ENCODE measurements at places on chromosomes 13 and 19. TPM values are rescaled to one million over a fixed set of nuclear protein-coding genes. Genes with fewer than 3 reads are reported as not detected.

VSIG10L gene
- 1.2 TPM for total RNA-seq

FCAR gene
- total RNA-seq: not detected

SLITRK5 gene
- total RNA-seq: 0.11 TPM

BCKDHA gene
- 38.6 TPM for total RNA-seq

- DNase-seq: no peak
Observed at GRCh38 chr19:1151037-1151724, 22.9 kb downstream of the SBNO2 start.

DNA sequence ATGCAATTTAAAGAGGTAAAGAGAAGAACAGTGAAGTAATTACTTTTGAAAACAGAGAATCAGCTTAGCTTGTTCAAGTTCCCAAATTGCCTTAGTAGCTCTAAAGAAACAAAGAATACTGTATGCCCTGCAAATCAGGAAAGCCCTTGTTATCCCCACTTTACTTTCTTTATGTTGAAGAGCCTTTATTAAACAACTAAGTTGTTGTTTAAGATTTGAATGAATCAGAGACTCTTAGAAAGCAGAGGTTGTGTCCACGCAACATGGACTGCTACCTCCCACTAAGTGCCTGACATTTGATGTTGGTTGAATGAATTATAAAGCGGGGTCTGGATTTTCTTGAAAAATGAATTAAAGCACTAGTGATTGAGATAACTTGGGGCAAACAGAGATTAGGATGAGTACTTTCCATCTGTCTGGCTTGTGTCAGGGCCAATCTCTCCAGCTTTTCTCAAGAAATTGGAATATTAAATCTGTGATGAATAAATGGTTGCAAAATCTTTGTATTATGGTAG, 214.7 kb downstream of the POSTN start:
- DNase-seq: no peak

GRCh38 chr13:99743094-99743493, 228.5 kb downstream of the ZIC5 start:
- DNase-seq: no peak

- peak; percentile 64 for DNase-seq
Observed at GRCh38 chr19:13164343-13165161, 14.3 kb downstream of the IER2 start.

DNA sequence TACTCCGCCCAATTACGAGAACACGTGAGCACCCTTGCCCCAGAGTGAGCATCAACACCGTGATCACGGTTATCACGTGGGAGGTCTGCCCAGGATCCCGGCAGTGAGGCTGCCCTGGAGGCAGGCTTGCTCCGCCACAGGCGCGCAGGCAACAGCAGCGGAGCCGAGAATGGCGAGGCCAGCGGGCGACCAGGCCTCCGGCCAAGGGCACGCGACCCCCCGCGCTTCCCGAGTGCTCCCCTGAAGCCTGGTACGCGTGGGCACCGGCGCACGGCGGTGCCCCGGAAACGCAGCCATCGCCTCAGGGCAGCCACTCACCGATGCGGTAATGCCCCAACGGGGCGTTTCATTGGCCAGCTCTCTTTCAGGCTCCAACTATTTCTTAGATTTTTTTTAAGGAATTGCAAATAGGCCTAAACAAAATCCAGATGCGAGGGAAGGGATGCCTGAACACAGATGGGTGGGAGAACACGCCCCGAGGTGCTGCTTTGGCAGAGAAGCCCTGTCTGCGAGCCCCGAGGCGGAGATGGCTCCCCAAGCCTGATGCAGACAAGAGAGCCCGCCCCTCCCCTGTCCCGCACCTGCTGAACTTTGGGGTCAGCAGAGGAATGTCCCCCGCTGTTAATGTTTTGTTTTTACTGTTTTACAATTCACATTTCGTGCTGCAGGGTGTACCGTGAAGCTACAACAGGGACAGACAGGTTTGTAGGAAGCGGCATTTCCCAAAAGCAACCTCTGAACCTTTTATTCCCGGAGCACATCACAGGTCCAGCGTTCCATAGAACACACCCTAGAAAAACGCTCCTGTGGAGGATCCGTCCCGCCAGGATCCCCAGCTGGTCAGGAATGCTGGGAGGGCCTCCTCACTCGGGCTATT, 132.7 kb downstream of the ZDHHC20 start:
- DNase-seq: peak; percentile 6

GRCh38 chr13:21544515-21544914, 59.5 kb downstream of the MICU2 start:
- no peak for DNase-seq

- DNase-seq: no peak
Observed at GRCh38 chr13:105678072-105678471, 857.4 kb downstream of the EFNB2 start.

DNA sequence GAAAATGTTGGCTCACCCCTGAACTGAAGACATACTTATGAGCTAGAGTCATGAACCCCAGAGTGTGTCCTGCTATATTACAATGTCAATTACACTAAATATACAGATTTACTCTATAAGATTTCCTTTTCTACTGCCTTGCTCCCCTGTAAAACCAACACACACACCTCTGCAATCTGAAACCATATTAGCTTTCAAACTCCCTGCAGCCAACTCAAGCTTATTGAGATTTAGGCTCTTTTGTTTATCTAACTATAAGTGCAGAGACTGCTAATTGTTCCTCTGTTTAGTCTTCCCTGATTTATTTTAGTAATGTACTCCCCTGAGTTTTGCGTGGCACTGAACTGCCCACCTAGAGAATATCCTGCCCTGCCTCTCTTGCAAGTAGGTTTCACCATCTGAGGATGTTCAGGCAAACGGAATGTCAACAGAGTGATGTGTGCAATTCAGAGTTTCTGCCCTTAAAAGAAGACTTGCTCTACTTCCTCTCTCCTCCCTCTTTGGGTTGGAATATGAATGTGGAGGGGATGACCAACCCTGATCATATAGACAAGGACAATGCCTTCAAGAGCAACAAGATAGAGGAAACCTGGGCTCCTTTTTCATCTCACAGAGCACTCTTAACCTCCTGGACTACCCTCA, 22.3 kb downstream of the FAM216B start:
- DNase-seq: no peak

- no peak for DNase-seq
Observed at GRCh38 chr13:20109037-20109436, 51.8 kb downstream of the GJA3 start.

DNA sequence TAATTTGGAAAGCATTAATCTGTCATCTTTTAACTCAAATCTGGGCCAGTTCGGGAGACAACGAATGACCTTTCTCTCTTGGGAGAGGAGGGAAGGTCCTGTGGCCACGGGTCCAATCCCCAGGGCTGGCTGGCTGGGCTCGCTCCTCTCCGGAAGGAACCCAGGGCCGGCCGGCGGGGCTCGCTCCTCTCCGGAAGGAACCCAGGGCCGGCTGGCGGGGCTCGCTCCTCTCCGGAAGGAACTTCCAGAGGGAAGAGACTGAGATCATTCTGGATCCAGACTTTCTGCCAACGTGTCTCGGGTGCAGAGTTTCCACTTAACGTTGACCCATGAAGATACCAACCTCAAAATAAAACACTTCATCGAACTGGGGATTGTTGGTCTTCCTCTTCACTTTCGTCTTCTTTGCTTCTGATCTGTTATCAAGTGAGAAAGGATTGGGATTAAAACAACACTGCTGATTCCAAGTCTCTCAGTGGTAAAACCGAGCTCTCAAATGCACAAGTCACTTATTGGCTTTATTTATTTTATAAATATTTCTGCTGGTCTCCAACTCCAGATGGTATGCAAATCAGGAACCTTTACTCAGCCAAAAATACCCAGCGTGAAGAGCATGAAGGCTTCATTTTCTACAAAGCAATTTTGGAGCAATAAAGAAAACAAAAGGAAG, 53.3 kb upstream of the C13orf46 start:
- DNase-seq: no peak

GRCh38 chr19:45615795-45616703, 14.0 kb upstream of the GPR4 start:
- peak; percentile 82 for DNase-seq

DNA sequence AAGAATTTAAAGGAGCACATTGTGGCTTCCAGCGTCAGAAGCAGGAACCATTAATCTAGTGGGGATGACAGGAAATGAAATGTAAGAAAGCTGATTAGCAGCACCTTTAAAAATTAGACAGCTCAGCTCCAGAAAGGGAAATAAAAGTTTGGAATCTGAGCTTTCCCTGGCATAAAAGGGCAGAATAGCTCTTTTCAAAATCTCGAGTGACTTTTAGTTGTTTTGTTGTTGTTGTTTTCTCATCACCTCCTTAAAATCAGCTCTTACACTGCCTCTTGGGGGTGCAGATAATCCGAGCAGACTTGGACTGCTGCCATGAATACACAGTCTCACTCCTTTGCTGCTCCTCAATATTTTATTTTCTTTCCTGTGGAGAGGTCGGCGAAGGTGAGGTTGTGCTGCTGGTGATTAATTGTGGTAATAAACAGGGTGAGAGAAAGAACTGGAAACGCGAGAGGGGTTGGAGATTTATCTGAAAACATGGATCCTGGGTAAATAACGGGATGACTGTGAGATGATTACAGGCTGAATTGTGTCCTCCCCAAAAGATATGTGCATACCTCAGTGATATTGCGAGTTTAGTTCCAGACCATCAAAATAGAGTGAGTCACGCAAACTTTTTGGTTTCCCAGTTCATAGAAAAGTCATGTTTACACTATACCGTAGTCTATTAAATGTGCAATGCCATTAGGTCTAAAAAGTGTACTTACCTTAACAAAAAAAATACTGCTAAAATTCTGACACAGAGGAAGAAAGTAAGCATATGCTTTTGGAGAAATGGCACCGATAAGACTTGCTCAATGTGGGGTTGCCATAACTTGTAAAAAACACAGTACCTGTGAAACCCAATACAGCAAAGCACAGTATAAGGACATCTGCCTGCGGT, 787.7 kb downstream of the UQCRFS1 start:
- DNase-seq: no peak

- no peak for DNase-seq
Observed at GRCh38 chr13:98295371-98295770, 118.3 kb upstream of the RNF113B start.

DNA sequence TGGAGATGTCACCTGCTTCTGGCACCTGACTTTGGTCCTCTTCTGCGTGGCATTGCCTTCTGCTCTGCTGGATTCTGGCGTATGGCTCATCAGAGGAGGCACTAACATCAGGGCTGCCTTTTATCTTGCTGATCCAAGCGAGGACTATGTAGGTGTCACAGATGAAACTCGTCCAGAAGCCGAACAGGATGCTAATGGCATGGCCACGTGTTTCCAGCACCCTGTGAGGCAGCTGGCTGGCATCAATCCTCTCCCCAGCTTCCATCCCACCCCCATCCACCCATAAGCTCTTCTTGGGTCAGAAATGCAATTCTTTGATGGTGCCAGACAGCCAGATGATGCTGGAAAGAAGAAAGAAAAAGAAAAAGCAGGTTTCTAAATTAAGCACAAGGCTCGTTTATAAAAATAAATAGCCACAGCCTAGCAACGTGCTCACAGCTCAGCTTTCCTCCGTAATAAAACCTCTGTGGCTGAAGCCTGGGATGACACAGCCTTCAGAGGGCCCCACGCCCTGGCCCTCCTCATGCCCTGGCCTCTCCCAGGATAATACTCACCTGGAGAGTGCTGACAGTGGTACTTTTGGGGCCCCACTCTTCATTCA, 212.9 kb upstream of the SERP2 start:
- DNase-seq: no peak

DNA sequence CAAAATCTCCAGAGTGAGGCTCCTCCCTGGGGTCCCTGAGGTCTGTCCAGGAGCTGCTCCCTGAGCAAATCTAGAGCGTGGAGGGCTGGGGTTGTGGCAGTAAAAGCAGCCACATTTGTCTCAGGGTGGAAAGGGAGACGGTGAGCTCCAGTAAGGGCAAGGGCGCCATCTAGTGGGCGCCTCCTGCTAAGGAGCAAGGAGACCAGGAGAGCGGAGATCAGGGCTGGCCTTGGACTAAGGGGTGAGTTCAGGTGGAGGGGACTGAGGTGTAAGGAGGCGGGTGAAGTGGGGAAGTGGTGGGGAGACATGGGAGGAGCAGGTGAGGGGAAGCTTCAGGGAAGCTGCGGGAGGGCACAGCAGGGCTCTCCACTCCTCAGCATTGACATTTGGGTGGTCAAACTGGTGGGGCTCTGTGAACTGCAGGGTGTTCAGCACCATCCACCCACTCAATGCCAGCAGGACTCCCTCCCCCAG, 5.3 kb upstream of the CEACAM21 start:
- DNase-seq: peak; percentile 56

- no peak for DNase-seq
Observed at GRCh38 chr13:28658539-28658795, 463 bp upstream of the POMP start.

DNA sequence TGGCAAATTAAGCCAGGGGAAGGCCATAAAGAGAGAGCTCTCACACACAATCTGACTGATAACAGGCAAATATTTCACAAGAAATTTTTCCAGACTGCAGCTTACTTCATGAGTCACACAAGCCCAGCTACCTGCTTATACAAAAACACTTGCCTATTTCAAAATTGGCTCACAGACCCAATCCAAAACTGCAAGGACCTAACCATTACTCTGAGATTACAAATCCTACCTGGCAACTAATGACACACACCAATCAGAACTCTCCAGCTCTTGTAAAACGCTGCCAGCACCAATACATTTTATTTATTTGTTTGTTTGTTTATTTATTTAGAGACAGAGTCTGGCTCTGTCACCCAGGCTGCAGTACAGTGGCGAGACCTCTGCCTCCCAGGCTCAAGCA, 18.1 kb upstream of the ZFP82 start:
- DNase-seq: peak; percentile 19

DNA sequence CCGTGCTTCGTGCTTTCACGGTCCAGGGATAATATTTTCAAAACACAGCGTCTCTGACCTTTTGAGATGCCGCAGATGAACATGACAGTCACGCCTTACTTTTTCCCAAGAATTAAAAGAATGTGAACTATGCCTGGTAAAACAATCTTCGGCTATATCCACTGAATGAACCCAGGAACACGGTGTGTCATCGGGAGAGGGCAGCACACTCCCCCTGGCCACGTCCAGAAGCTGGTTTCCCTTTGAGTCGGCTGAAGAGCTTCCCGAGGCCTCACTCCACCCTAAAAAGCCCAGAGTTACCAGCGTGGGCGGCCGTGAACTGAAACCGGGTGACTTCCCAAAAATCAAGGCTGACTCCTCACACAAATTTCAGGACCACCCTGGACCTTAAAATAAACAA, 22.9 kb upstream of the SHISA2 start:
- DNase-seq: peak; percentile 75

GRCh38 chr13:106061781-106062180, 473.7 kb downstream of the EFNB2 start:
- DNase-seq: no peak

DNA sequence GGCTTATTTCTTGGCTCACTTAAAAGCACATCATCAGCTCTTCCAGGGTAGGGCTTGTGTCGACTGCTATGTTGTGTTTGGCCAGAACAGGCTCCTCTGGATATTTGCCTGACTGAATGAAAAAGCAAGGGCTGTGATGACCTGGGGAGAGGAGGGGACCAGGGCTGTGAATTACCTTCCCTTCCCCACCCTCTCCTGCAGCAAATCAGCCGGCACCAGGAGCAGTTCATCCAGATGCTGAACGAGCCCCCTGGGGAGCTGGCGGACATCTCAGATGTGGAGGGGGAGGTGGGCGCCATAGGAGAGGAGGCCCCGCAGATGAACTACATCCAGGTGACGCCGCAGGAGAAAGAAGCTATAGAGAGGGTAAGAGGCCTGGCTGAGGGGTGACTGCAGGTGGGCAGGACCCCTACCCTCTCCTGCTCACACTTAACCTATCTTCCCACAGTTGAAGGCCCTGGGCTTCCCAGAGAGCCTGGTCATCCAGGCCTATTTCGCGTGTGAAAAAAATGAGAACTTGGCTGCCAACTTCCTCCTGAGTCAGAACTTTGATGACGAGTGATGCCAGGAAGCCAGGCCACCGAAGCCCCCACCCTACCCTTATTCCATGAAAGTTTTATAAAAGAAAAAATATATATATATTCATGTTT, 4.4 kb downstream of the GADD45GIP1 start:
- DNase-seq: peak; percentile 88

Measured in LHCN-M2 (cell line).